ENCODE measurements at places on chromosomes 4 and X.

GRCh38 chr4:95949136-95949765, 109.4 kb downstream of the PDHA2 start:
- no peak for DNase-seq

DNA sequence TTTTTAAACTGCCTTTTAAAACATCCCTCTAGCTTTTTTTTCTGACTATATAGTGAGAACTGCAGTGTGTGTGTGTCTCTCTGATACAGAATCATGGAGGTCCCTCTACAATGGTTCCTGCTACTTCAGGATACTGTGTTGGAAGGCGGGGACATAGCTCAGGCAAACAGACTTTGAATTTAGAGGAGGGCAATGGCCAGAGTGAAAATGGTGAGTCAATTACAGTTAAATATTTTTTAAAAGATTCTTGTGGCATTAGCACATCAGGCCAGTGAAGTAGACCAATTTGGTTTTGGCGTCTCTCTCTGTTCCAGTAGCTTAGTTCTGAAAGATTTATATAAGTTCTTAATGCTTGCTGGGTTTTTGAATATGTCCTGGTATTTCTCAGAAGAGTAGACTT, 47.1 kb downstream of the ALG13 start:
- DNase-seq, result peak; percentile 1

DNA sequence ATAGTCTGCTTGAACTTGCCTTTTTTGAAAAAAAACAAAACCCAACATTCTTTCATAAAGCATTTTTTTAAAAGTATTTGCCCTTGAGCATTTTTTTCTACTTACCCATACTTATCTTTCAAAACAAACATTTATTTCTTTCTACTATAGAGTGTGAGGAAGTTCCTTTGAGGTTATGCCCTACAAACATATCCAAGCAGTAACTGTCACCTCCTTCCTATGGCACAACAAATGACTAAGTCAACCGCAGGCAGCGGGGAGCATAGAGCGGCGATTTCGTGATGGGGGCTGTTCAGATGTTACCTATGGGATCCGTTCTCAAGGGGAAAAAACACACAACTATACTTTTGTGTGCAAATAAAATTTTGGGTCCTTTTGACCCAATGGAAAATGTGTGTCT, 19.4 kb downstream of the SPRY1 start:
- DNase-seq, result peak; percentile 61

GRCh38 chr4:15493411-15493810, 23.7 kb downstream of the CC2D2A start:
- DNase-seq, result no peak

- no peak for DNase-seq
Measured at GRCh38 chr4:7657545-7658297, 223.0 kb upstream of the PSAPL1 start.

DNA sequence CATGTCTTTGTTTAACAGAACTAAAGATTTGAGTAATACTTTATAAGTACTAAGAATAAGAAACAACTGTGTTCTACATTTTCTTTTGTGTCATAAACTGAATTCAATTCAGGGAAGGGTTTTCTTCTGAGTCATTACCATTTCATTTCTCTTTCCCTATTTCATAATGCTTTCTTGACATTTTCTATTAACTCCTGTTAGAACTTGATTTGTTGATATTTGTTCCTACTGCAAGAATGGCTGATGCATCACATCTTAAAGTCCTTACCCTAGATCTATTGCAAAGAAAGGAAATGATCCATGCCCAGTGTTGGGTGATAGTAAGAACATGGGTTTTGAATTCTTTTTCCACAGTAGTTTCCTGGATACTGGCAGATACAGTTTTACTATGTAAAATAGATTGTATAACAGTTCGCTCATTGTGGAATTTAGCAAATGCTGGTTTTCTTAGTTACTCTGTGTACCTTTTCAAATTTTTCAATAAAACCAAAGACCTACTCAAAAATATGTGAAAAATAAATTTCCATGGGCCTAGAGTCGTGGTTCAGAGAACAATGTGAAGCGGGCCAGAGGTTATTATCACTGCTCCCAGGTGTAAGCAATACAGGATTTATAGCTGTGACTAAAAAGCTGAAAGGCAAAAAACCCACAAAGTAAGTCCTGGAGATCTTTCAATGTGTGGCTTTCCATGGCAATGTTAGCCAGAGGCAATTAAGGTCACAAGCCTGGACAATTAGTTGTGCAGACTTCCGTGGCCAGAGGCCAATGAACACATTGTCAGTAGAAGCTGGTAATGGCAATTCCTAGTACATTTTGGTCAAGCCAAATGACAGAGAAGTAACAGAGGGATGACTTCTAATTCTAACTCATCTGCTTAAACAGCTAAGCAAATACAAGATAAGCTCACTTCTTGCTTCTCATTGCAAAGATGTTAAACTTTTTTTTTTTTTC, 127.3 kb upstream of the FAT4 start:
- no peak for DNase-seq

GRCh38 chr4:93384887-93385286, 443.7 kb upstream of the ATOH1 start:
- DNase-seq, result no peak
